ENCODE measurements at places on chromosomes 6 and 20. TPM values are rescaled to one million over a fixed set of nuclear protein-coding genes. Genes with fewer than 3 reads are reported as not detected.
A peak's percentile ranks its signal among the peaks of the same experiment; 100 is the strongest.

CGA gene
- total RNA-seq: not detected

PRR18 gene
- not detected for total RNA-seq

NRSN1 gene
- total RNA-seq: not detected

CCHCR1 gene
- 57.9 TPM for total RNA-seq

PDE7B gene
- 0.38 TPM for total RNA-seq

GPLD1 gene
- 0.58 TPM for total RNA-seq

ULBP1 gene
- total RNA-seq: 1.2 TPM

ZNF337 gene
- 20.2 TPM for total RNA-seq

BTNL2 gene
- not detected for total RNA-seq

GPR63 gene
- total RNA-seq: 3.3 TPM

RIPOR3 gene
- not detected for total RNA-seq

CCDC170 gene
- total RNA-seq: not detected

GRCh38 chr6:158669145-158670035, 19.5 kb downstream of the SYTL3 start:
- peaks cover 15% of the 10 kb centered on the region for H3K4me1 ChIP-seq
- peak overlapping the region; percentile 53 for H3K27ac ChIP-seq
- no peak overlapping the region for H3K4me3 ChIP-seq
- no peak for DNase-seq

- no peak overlapping the region for H3K27ac ChIP-seq
- peaks cover 22% of the 10 kb centered on the region for H3K36me3 ChIP-seq
- no peak for DNase-seq
- H3K27me3 ChIP-seq: no peaks in the 10 kb centered on the region
These were observed 232.8 kb downstream of the RNGTT start for GRCh38 chr6:88730611-88731011.

- H3K36me3 ChIP-seq: no peaks in the 10 kb centered on the region
- H3K4me3 ChIP-seq: no peak overlapping the region
These were observed 91.0 kb downstream of the SCP2D1 start for GRCh38 chr20:18904624-18905023.

DNA sequence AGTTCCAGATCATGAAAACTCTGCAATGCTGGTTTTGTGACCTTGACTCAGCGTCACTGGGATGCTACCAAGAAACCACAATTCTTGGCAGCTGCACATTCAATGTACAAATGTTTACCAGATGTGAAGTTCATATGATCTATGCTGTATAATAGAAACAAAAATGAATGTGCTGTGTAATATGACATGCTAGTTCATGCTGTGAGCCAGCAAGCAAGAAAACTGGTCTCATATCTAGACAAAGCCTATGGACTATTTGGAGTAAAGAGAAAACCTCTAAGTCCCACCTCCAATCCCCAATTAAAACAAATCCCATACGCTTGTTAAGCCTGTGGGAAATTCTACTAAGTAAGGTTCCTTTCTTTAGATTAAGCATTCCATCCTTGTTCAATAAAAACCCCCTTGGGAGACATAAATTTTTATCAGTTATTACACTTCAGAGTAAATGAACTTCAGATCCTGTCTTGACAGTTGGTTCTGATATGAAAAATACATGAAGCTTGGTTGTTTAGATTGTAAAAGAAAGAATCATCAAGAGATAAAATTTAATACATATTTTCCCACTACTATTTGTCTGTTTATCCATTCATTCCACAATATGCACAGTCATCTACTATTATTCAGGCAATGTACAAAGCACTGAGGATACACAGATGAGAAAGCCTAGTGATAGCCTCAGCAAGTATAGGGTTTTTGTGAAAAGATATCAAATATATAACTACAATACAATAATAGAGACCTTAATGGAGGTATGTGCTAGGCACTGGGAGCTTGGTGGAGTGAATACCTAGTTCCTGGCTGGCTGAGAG, 20.1 kb downstream of the COL21A1 start:
- H3K27ac ChIP-seq: no peak overlapping the region
- no peaks in the 10 kb centered on the region for H3K27me3 ChIP-seq
- no peaks in the 10 kb centered on the region for H3K36me3 ChIP-seq
- DNase-seq: no peak

- no peaks in the 10 kb centered on the region for H3K36me3 ChIP-seq
- H3K4me3 ChIP-seq: no peak overlapping the region
- H3K4me1 ChIP-seq: no peaks in the 10 kb centered on the region
These were observed 337.7 kb upstream of the PRND start for GRCh38 chr20:4383961-4384360.

DNA sequence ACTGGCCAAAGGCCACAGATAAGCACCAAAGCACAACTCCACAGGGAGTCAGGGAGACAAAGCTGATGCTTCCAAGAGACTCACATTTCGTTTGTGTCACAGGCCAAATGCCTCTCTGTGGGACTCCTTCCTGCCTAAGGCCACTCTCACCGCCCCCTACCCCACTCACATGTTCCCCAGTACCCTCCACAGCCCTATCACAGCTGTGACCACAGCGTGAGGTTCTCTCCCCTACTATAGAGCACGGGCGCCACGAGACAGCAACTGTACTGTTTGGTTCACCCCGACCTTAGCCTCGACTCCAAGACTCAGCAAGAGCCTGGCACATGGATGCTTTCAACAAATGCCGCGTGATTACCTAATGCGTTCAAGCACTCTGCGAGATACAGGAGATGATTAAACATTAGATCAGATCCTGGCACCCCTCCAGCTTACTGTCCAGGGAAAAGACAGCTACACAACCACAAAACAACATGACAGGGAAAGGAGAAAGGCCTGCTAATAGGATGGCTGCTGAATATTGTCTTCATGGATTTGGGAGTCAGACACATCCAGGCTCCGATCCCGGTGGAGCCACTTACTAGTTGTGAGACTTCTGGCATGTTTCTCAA, 105.5 kb downstream of the AGPAT4 start:
- DNase-seq: no peak
- H3K4me1 ChIP-seq: no peaks in the 10 kb centered on the region
- no peaks in the 10 kb centered on the region for H3K36me3 ChIP-seq

DNA sequence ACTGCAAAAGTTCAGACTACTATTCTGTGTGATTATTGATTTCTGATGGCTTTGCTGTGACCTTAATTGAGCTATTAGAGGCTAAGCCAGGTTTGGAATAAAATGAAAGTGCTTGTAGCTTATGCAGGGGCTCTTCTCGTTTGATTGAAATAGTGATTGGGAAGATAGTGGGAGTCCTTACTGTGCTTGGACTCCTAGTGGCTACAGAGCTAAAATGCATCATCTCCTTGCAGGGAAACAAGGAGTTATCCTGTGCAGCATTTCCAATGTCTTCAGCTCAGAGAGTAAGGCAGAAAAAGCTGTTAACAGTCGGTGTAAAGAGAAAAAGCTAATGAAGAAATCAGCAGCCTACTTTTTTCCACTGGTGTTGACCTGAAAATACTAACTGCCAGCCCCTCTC, 173.5 kb downstream of the SLC35F1 start:
- no peak overlapping the region for H3K4me3 ChIP-seq
- peaks cover 9% of the 10 kb centered on the region for H3K27me3 ChIP-seq
- no peaks in the 10 kb centered on the region for H3K4me1 ChIP-seq

DNA sequence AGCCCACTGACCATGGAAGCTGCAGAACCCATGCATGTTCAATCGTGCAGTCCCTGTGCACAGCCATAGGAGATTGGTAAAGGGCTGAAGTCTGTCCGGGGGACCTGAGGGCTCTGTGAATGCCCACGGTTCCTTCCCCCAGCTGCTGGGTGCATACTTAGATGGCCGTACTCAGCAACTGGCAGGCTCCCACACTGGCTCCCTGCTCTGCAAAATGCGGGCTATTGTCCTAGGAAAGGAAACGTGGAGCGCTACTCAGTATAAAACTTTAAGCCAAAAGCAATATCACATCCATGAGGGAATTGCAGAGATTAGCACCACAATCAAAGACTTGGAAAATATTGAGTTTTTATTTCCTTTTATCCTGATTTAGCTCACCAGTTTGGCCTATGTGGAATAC, 202.0 kb downstream of the WDR27 start:
- DNase-seq: no peak
- no peak overlapping the region for H3K27ac ChIP-seq
- H3K27me3 ChIP-seq: peaks cover 12% of the 10 kb centered on the region
- no peaks in the 10 kb centered on the region for H3K4me1 ChIP-seq
- H3K4me3 ChIP-seq: no peak overlapping the region

DNA sequence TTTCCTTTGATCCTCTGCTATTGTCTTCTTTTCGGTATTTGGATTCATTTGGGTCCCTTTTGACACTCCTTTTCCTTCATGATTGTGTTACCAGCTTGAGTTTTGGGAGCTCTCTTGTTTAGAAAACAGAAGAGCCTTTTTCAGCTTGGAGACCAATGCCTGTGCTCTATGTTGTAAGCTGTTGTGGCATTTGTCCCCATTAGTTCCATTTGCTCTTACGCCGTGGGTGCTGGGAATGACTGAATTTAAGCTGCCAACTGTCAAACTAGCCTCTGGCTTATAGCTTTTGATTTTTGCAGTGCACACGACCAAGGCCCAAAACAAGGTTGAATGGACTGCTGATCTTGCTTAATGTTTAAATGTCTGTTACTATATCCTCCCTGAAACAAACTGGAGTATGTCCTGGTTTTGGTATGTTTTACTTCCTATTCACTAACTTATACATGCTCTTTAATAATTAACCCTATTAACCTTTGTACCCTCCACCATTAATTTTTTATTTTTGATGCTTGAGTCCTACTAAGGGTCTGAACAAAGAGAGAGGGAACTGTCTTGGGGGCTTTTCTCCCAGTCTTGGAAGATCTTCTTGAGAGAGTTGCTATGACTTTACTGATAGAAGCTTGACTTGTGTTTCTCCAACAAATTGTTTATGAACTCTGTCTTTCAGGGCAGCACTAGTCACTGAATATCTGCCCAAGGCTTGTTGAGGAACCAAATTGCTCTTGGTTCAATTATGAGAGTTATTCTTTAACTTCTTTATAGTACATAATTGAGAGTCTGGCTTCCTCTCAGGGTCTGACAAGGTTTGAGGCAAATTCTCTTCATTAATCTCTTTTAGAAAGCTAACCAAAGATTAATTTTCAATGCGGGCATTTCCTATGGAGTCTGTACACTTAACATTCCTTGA, 100.3 kb upstream of the SIRPG start:
- no peak overlapping the region for H3K27ac ChIP-seq
- H3K27me3 ChIP-seq: peaks cover 27% of the 10 kb centered on the region
- H3K36me3 ChIP-seq: no peaks in the 10 kb centered on the region
- no peak for DNase-seq
- no peaks in the 10 kb centered on the region for H3K4me1 ChIP-seq
- H3K4me3 ChIP-seq: no peak overlapping the region

DNA sequence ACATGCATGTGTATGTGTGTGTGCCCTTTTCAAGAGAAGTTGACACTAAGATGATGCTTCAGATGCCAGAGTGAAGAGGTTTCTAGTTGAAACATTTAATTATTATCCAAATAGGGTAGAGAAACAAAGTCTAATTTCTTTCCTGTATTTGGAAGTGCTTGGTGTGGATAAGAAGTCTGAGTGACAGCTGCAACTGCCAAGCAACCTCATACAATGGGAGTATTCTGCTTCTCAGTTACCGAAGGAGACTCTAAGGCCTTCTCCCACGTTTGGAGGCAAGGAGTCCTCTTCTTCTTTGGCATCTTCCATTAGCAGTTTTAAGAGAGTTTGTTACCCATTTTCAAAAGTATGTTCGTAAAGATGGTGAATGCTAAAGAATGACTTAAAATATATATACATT, 82.4 kb downstream of the HDGFL1 start:
- no peaks in the 10 kb centered on the region for H3K4me1 ChIP-seq
- H3K4me3 ChIP-seq: no peak overlapping the region
- no peak overlapping the region for H3K27ac ChIP-seq
- H3K27me3 ChIP-seq: no peaks in the 10 kb centered on the region
- H3K36me3 ChIP-seq: no peaks in the 10 kb centered on the region

DNA sequence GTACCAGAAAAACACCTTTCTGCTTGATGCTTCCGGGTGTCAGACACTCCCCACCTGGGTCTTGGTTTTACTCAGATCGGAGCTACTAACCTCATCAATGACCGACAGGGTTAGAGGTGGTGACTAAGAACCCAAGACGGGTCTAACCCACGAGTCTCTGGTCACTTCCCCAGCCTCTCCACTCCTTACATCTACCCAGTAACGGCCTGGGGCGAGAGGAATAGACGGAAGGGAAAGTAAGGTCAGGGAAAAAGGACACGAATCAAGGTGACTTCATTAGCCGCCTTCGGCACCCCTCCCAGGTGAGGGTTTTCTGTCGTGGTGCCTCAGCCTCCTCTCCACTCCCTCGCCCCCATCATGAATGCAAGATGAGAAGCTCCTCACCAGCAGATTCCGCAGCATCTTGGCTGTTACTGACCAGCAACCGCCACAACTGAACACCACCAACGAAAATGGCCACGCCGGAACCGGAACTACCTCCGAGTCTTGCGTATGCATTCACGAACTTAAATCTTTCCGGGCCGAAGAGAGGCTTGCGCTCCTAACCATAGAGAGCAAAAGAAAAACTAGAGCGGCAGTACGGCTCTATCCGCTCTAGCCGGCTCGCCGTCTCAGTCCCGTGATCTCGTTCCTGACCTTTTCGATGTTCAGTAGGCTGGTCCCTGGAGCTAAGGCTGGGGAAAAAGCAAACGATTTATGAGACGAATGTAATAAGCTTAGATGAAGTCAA, at the start of gene COX7A2:
Gene COX7A2 (minus strand): TSS at position 469 of the 730 bp plus-strand sequence. CDS start 67 bp downstream, at position 402.
- peak within 1 kb of the TSS; percentile 97 for H3K27ac ChIP-seq
- H3K4me3 ChIP-seq: peak within 1 kb of the TSS; percentile 95
- DNase-seq: peak; percentile 94
- peaks cover 14% of the 10 kb centered on the region for H3K27me3 ChIP-seq
- peaks cover 31% of the 10 kb centered on the region for H3K4me1 ChIP-seq

DNA sequence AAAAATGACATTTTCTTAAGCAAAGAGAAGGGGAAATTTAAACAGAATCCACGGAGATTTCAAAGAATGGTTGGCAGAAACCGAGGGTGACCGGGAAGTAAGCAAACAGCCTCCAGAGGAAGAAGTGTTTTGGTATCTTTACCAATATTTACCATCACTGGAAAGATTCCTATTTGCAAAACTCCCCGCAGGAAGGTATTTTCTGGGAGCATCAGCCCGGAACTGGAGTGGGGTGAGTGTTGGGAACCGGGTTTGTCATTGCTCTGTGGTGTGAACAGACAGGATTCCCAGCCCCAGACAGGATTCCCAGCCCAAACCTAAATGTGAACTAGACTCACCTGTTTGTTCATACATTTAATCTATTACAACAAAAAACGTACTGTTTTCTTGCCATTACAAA, 19.2 kb upstream of the DACT2 start:
- no peaks in the 10 kb centered on the region for H3K4me1 ChIP-seq
- no peaks in the 10 kb centered on the region for H3K27me3 ChIP-seq

DNA sequence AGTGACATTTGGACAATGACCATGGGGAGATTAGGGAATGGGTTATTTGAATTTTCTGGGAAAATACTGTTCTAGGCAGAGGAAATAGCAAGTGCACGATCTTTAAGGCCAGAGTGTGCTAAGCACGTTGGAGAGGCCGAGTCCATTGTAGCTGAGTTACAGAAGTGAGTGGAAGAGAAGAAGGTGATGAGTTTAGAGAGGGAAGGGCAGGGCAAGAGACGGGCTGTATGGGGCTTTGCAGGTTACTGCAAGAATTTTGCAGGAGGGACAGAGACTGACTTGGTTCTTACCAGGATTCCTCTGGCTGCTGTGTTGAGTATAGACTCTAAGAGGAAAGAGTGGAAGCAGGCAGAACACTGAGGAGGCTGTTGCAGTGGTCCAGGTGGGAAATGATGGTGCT, 1.1 kb upstream of the NCOA3 start:
- H3K4me1 ChIP-seq: peaks cover 51% of the 10 kb centered on the region
- H3K4me3 ChIP-seq: peak overlapping the region; percentile 96
- no peak for DNase-seq
- peaks cover 23% of the 10 kb centered on the region for H3K36me3 ChIP-seq
- peak overlapping the region; percentile 91 for H3K27ac ChIP-seq
